CD4-positive, alpha-beta T cell treated with Interleukin-15 for 4 hours (primary cell): ENCODE measurements at places on chromosomes 7 and 10.

GRCh38 chr7:90180649-90181048, 26.4 kb downstream of the STEAP1 start:
- no peak for DNase-seq

DNA sequence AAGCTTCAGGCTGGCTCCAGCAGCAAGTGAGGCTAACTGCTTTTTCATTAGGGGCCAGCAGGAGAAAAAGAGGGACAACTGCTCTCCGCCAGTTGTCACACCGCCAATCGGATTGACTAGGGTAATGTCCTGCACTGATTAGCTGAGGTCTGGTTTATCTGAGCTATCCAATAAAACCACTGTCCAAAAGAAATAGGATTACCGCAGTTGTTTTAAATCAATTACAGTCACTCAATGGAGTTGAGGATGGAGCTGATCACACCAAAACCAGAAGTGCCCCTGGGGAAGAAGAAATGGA, 351.4 kb upstream of the NPVF start:
- no peak for DNase-seq

DNA sequence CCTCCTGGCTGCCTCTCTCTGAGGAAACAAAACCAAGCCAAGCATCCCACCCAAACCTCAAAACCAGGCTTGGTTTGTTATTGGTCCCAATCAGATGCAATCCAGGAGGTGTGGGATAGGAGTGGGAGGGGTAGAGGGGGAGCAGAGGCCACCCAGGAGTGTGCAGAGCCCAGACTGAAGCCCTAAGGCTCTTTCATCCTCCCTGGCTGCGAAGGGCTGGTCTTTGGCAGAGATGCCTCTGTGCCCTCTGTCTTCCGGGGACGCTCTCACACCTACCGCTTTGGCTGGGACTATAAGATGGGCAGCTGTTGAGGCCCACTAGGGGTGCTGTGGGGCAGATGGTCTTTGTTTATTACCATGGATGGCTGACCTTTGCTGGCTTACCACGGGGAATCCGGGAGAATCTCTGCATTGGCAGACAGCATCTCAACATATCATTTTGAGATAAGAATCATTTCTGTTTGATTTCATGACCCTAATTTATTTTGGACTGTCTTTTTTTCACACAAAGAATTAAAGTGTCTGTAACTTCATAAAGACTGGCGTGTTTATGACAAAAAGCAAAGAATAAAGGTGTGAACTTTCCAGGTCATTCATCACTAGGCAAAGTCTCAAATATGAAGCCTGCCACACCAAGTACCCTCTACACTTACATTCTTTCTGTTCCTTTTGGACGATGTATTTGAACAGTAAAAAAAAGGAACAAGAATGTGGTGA, 6.5 kb upstream of the DENND2A start:
- DNase-seq = peak; percentile 41

GRCh38 chr7:142612237-142612881, 136.9 kb upstream of the PRSS1 start:
- no peak for DNase-seq

DNA sequence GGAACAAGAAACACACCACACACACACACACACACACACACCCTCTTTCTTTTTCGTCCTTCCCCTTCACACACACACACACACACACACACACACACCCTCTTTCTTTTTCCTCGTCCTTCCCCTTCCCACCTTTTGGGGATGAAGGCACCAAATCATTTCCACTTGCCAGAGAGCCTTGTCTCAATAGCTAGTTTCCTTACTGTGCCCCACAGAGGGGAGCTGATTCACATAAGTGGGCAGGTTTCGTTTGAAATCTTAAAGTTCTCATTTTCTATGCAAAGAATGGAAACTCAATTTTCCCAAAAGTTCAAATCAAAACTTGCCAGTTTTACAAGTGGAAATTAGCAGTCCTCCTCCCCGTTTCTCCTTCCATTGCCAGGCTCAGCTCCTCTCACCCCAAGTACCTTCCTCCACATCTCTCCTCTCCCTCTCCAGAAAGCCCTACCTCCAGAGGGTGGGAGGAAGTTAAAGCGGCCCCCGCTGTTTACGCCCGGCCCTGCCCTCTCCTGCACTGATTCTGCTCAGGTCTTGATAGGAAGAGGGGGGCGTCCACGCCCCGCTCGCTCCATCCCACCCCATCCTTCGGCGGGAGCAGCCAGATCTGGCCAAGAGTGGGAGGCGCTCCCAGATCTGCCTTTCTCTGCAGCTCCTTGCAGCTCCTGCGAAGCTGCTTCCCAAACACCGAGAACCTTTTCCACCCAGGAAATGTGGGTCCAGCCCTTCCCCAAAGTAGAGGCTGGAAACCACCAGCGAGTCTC, 1.3 kb downstream of the CTTNBP2 start:
- no peak for DNase-seq

- DNase-seq = no peak
Measured at GRCh38 chr7:6889252-6889812, 63.3 kb upstream of the CCZ1B start.

DNA sequence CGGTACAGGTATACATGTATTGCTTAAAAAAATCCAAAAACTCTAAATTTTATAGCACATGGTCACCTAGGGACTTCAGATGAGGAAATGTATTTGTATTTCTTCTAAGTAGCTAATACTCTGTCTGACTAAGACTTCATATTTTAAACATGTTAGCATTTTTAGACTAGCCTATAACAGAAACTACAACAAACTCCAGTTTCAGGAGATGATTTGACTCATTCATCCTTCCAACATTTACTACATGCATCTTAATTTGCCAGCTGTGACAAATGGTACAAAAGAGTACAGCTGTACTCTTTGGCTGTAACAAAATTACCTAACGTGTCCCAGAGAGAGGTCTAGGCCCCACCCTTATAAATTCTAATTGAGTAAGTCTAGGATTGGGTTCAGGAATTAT, 22.2 kb downstream of the TMEM209 start:
- DNase-seq = no peak

DNA sequence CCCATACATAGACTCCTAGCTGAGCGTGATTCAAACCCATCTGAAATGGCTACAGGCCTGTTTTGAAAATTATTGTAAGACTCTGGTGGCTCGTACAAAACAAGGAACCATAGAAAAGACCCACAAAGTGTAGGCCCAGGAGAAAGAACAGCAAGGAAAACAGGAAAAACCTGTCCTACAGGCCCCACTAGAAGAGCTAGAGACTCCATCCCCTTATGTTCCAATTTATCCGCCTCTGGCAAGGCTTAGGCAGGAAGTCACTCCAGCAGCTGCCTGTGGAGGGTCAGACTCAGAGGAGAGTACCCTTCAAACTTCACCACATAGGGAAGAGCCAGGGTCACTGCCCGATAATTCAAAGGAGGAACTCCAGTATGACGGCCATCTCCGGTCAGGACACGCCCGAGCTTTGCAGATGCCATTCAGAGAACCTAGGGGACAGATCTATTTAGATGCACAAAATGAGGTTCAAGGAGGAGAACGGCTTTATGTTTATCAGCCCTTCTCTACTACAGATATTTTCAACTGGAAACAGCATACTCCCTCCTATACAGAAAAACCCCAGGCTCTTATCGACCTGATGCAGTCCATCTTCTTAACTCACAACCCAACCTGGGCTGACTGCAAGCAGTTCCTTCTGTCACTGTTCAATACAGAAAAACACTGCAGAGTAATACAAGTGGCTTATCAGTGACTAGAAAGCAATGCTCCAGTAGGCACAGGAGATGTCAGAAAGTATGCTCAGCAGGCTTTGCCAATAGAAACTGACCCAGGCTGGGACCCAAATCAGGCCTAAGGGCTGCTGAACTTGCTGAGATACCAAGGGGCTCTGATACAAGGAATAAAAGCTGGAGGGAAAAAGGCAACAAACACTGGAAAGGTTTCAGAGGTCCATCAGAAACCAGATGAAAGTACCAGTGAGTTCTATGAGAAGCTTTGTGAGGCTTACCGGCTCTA, 8.6 kb upstream of the ZNF33B start:
- DNase-seq = no peak

GRCh38 chr10:361203-362081, 226.2 kb downstream of the ZMYND11 start:
- no peak for DNase-seq

DNA sequence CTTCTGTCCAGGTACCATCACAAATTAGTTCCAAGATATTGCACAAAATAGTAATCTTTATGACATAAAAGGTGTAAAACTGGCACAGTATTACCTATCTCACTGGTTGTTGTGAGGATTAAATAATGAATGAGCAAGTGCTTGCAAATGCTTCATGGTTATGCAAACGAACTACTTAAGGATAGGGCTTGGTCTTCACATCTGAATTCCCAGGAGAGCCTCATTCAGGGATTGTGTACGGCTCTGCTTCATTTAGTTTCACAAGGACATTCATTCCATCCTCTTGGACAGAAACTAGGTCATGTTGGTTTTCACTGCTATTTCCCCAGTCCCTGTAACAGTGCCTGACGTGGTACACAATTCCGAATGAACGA, 12.1 kb downstream of the ABCA13 start:
- DNase-seq = no peak

- DNase-seq = no peak
Measured at GRCh38 chr10:86041116-86041515, 325.5 kb downstream of the GRID1 start.

- DNase-seq = no peak
Measured at GRCh38 chr7:45082031-45082830, 6.5 kb downstream of the NACAD start.

- no peak for DNase-seq
Measured at GRCh38 chr7:144438759-144439158, 35.3 kb upstream of the NOBOX start.

GRCh38 chr7:157952050-157952667, 615.4 kb downstream of the DNAJB6 start:
- DNase-seq = no peak

GRCh38 chr7:39217783-39218182, 240.1 kb downstream of the POU6F2 start:
- no peak for DNase-seq

GRCh38 chr10:14753441-14753840, 21.3 kb downstream of the FAM107B start:
- no peak for DNase-seq

- no peak for DNase-seq
Measured at GRCh38 chr7:128454808-128455542, 703 bp upstream of the HILPDA start.

DNA sequence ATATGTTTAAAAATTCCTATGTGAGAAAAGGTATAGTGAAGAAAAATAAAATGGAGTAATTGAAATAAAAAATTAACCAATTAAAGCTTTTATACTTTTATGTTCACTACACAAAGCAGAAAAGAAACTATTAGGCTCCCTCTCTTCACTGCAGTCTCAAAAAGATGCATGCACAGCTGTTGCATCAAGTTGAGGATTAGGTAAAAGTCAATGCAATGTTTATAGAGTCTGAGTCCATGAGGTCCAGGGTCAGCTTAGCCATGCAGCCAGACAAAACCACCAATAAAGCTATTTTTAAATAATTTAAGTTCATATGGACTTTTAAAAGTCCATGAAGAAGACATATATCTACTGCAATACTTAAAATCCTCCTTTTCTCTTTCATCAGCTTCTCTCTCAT, 31.1 kb upstream of the ING3 start:
- no peak for DNase-seq

DNA sequence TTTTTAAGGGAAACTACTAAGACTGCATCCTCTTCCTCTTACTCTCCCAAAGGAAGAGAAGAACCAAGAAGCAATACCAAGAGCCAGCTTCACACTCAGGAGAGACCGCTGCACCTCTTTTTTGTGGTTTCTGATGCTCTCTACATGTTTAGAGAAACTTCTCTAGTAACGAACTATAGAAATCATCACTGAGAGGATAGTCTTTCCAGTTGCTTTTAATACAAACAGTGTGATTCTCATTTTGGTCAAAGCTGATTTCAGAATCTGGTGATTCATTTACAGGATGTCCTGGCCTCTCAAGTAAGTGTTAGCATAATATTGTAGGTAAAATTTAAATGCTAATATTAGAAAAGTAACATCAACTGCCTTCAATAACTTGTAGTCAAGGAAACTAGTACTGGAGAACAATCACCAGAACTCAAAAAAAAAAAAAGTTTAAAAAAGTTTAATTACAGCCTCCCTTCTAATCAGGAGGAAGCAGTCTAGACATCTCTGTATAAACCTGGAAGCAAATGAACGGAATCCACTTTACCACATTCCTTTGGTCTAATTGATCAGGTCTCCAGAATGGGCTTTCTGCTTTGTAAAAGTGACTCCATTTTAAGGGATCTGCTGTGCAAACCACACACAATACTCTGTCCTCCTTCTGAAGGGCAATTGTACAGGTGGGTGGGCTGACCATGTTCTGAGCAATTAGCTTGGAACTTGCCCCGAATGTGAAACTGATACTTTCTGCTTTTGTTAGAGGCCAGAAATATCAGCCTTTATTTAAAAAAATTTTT, 3.0 kb downstream of the LAMB1 start:
- no peak for DNase-seq

GRCh38 chr7:77460057-77460486, 43.9 kb upstream of the GSAP start:
- no peak for DNase-seq

GRCh38 chr10:75407224-75407712, 5.7 kb upstream of the ZNF503 start:
- DNase-seq = no peak

DNA sequence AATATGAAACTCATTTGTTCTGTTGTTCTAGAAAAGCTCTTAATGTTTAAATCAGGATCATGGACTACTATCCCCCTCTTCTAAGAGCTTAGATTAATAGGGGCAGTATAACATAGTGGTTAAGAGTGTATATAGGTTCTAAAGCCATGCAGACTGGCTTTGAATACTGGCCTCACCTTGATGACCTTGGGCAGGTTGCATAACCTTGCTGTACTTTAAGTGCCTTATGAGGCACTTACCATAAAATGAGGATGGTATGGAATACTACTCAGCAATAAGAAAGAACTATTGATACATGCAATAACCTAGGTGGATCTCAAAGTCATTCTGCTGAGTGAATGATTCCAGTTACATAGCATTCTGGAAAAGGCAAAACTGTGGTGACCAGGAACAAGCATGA, 53.6 kb downstream of the GBF1 start:
- no peak for DNase-seq

- no peak for DNase-seq
Measured at GRCh38 chr10:125043841-125044658, 102.1 kb downstream of the ZRANB1 start.

DNA sequence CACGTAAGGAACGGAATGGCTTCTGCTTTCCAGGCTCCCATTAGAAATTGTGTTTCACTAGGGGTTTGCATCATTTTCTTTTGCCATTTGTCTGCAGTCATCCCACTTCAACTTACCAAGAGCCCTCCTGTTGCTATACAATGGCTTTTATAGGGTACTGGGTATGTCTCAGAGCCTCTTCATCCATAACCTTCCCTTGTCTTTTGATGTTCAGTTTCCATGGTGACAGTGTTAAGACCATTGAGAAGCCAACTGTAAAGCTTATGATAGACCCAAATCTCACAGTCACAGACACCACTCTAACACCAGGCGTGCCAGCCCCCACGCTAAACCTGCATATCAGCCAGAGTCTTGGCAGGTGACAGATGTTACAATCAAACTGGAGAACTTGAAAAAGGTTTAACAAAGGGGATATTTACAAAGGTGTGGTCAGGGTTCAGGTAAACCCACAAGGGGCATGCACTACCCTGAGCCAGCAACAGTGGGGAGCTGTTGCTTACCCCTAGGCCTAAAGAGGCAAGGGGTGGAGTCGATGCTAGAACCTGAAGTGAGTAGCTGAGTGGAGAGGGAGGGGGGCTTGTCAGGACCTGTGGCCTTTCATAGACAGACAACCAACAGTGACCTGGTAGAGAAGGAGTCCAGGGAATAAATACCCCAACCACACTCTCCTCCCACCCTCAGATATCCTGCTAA, 53.2 kb upstream of the ABLIM1 start:
- no peak for DNase-seq
